ENCODE measurements at places on chromosomes 3 and 15.
A peak's percentile ranks its signal among the peaks of the same experiment; 100 is the strongest.

- DNase-seq = peak; percentile 34
Observed at GRCh38 chr3:191328962-191329653, at the start of gene CCDC50. Gene CCDC50, plus strand, starts transcription at chr3:191329394. Its CDS starts 281 bp downstream, at chr3:191329675.

- DNase-seq = no peak
Observed at GRCh38 chr15:50028326-50028725, 90.7 kb downstream of the ATP8B4 start.

- DNase-seq = no peak
Observed at GRCh38 chr15:27902680-27903385, 196.3 kb downstream of the OCA2 start.

DNA sequence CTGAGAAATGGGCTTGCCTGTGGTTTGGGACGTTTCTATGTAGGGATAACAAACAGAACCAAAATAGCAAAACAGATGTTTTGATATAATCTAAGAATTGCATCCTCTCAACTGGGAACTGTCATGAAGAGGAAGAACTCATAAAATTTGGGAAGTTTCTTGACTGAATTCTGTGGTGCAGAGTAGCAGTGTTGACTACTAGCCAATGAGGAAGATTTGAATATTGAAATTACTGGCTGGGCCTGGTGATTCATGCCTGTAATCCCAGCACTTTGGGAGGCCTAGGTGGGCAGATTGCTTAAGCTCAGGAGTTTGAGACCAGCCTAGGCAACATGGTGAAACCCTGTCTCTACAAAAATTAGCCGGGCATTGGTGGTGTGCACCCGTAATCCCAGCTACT lies 42.2 kb downstream of the ZNF609 start:
- no peak for DNase-seq

DNA sequence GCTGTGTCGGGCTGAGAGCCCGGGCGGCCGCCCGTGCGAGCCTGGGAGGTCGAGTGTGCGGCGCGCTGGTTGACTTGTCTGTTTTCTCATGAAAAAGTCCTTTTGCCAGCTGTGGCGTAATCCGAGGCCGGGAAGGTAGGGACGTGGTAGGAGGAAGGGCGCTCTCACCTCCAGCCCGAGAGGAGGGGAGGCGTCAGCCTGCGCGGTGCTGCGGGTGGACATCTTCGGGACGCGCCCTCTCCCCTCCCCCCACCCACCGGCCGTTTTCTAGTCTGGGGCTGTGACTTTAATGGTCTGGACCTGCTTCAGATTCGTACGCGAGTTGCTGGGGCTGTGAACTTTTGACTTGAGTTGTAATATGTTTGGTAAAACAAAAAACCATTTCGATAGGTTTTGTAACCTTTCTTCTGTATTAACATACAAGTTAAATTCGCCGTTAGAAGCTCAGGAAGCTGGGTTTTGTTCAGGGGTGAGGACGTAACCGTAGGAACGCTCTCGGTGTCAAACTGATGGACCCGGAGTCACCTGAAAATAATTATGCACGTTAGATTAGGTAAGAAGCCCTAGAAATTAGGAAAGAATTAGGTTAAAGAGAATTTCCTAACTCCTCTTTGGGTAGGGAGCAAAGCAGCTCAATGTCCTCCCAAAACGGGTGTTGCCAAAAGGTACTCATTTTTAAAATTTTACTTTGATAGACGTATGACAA lies 762 bp downstream of the NCK1 start:
- no peak for DNase-seq

DNA sequence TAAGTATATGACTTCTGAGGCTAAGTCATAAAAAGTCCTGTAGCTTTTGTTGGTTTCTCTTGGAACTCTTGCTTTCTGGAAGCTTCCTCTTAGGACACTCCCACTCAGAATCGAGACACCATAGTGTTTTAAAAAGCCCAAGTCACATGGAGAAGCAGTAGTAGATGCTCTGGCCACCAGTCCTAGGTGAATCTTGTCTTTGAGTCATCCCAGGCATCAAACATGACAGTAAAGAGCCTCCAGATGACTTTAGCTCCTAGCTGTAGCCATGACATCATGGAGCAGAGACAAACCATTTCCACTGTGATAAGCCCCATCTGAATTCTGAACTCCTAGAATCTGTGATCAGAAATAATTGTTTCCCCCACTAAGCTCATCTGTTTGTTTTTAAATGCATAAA lies 42.1 kb downstream of the ISL2 start:
- DNase-seq = no peak

- no peak for DNase-seq
Observed at GRCh38 chr15:65054333-65055200, 9.4 kb downstream of the SLC51B start.

DNA sequence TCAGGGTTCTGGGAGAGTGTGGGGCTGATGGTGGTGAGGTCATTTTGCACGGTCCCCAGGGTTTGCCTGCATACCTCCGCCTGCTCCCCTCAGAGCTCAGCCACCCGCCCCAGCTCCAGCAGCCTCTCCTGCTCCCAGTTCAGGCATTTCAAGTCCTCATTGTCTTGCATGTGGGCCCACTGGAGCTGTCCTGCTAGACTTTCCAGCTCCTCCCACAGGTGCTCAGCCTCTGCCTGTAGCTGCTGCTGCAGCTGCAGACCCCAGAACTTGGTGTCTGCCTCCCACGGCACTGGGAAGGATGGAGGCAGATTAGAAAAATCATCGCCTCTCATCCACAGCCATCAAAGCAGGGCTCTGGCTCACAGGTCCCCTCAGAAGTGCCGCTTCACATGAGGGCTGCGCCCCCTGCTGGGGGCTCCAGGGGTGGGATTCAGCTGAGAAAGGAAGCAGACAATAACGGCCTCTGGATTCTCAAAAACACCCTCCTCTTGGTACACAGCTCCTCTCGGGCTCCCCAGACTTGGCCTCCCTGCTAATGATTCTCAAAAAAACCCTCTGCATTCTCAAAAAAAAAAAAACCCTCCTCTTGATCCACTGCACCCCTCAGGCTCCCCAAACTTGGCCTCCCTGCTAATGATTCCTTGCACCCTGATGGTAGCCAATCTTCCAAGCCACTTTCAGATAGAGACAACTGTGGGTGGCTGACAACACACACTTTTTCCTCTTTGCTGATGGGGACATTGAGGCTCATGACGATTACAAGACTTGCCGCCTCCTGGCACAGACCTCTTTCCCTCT lies 89.3 kb upstream of the C2CD4B start:
- no peak for DNase-seq

DNA sequence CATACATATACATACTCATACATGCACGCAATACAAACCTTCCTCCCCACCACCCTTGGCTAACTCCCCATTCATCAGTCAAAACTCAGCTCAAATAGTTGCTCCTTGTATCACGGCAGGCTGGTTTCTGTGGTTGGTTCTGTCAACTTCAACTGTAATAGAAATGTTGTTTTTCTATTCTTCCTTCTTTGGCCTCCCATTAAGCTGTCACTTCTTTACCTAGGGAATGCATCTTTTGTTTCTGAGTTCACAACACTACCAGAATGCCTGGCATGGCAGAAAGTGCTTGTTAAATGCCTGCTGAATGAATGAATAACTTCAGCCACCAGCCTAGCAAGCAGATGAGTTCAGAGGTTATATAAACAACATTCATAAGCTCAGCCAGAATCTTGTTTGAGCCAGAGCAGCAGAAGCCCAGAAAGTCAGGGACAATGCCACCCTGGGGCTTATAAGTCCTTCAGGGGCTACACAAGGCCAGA lies 63.1 kb downstream of the B3GALNT1 start:
- no peak for DNase-seq

- no peak for DNase-seq
Observed at GRCh38 chr3:23455775-23456174, 252.6 kb downstream of the UBE2E2 start.
